Neural crest cell (in vitro differentiated cells): ENCODE measurements at places on chromosomes 7 and 10. TPM values are rescaled to one million over a fixed set of nuclear protein-coding genes. Genes with fewer than 3 reads are reported as not detected.

NOC3L gene
- 24.7 and 25.7 TPM in 2 replicates for total RNA-seq

LIPF gene
- not detected in 2 replicates for total RNA-seq

IFIT1 gene
- total RNA-seq, result 2.2 and 2.4 TPM in 2 replicates

DPYSL4 gene
- 145 and 155 TPM in 2 replicates for total RNA-seq

GPR146 gene
- total RNA-seq, result 0.41 TPM in 1 of 2 replicates, not detected in the other

CPA2 gene
- 0.55 and 1.2 TPM in 2 replicates for total RNA-seq

HABP2 gene
- total RNA-seq, result not detected in 2 replicates

DNA sequence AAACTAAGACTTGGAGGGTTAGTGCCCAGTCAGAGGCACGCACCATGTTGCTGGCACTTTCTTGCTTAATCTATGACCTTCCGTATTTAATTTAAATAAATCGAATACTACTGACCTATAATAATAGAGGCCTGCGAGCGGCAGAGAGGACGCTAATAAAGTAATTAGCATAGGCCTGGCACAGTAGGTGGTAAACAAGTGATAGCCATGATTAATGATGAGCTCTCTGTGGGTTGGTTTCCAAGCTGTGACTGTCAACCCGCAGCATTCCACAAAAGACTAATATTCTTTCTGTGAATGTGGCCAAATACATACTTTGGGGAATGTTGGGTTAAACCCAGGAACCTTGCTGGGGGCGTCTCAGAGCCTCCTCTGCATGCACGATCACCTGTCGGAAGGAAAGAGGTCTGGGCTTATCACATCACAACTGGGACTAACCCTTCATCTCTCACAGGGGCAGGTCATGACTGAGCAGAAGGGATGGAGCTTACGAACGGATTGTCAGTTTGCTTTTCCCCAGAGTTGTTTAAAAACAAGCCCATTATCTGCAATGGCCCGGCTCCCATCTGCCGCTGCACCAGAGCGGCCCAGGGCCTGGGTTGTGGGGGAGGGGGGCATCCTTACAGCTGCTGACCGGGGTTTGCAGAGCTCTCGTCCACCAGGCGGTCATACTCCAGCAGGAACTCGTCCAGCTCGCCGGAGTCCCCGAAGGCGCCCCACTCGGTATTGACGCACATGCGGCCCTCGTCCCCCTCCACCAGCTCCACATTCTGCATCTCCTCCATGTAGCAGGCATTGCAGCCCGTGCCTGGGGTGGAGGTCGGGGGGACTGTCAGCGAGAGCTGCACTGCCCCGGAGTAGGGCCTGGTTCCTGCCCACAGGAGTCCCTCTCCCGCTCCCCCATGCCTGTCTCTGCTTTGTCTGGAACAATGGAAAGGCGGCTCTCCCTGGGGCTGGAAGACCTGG lies 6.2 kb upstream of the MYL7 start:
- H3K27ac ChIP-seq, result no peak overlapping the region
- no peak for DNase-seq
- H3K27me3 ChIP-seq, result peaks cover 34% of the 10 kb centered on the region
- no peaks in the 10 kb centered on the region for H3K36me3 ChIP-seq
- peaks cover 3% of the 10 kb centered on the region for H3K4me1 ChIP-seq

DNA sequence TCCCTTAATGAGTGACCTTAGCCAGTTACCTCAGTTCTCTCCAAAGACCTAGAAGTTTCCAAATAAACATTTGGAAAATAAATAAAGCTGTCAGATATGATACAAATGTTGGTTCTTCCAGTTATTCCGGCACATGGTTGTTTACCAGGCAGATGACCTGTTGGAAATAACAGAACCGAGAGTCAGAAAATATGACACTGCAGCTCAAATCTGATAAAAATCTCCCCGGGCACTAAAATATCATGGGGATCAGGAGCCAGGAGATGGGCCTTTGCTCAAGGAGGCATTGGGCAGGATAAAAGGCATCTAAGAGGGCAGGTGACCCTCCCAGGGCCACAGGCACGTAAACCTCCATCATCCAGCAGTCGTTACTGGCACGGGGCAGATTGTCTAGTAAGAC lies 164.0 kb upstream of the LYZL1 start:
- no peak for DNase-seq
- H3K36me3 ChIP-seq, result no peaks in the 10 kb centered on the region
- no peak overlapping the region for H3K4me3 ChIP-seq
- H3K27me3 ChIP-seq, result no peaks in the 10 kb centered on the region
- no peak overlapping the region for H3K27ac ChIP-seq

GRCh38 chr7:8143151-8143874 lies 118.7 kb downstream of the ICA1 start:
- H3K4me1 ChIP-seq, result peaks cover 18% of the 10 kb centered on the region
- H3K27ac ChIP-seq, result no peak overlapping the region
- DNase-seq, result no peak
- no peaks in the 10 kb centered on the region for H3K36me3 ChIP-seq
- no peaks in the 10 kb centered on the region for H3K27me3 ChIP-seq
- no peak overlapping the region for H3K4me3 ChIP-seq

DNA sequence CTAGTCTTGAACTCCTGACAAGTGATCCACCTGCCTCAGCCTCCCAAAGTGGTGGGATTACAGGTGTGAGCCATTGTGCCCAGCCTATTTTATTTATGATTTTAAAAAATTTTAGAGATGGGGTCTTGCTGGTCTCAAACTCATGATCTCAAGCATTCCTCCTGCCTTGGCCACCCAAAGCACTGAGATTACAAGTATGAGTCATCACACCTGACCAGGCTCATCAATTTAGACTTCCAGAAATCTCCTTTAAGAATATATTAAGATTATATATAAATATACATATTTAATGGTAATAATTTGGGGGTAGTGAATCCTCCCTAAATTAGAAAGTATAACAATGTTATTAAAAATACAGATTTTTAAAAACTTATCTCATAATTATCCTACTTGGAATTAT lies 29.1 kb downstream of the LAMB1 start:
- H3K36me3 ChIP-seq, result peaks cover 26% of the 10 kb centered on the region
- H3K4me1 ChIP-seq, result peaks cover 22% of the 10 kb centered on the region
- no peak overlapping the region for H3K27ac ChIP-seq
- no peak for DNase-seq

DNA sequence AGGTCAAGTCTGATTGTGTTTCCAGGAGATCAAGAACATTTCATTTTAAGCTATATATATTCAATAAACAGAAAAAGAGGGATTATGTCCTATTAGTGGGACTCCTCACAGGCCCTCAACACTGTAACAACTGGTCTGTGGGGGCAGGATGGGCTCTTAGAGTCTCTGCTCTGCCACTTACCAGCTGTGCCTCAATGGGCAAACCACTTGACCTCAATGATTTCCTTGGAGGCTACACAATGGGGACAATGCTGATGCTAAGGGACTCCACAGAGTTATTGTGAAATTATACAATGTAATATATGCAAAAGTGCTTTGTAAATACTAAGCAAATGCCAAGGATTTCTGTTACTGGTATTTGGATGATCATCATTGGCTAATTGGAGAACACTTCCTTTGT lies 33.2 kb upstream of the MXI1 start:
- H3K27me3 ChIP-seq, result peaks cover 45% of the 10 kb centered on the region
- H3K4me1 ChIP-seq, result peaks cover 16% of the 10 kb centered on the region
- no peak overlapping the region for H3K4me3 ChIP-seq
- no peak overlapping the region for H3K27ac ChIP-seq
- DNase-seq, result no peak

DNA sequence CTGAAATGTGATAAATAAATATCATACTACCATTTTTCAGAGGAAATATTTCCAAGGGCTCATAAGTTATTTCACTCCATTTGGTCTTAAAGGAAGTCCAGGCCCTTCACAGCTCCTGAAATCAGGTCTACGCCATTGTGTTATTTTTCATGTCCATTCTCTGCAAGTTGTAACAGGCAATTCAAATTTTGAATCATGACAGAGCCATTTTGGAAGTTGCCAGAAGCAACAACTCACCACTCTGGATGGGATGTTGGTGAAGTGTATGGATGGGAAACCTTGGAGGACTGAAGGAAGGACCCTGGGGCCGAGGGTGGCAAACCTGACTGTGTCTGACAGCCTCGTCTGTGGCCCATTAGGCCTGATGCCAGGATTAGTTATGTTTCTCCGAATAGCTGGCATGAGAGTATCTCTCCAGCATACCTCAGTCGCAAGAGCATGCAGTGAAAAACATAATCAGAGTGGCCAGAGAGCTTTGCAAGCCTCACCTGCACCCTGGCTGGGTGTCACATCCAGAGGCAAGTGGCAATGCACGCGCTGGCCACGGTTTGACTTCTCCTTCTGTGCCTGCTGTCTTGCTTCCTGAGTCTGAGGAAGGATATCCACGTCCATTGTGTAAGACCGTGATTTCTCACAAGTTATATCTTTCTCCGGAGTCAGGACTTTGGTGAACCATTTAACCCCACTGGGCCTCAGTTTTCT lies 87.1 kb downstream of the NRP1 start:
- H3K4me1 ChIP-seq, result peaks cover under 1% of the 10 kb centered on the region
- peaks cover 11% of the 10 kb centered on the region for H3K36me3 ChIP-seq
- no peak overlapping the region for H3K4me3 ChIP-seq
- DNase-seq, result no peak
- H3K27me3 ChIP-seq, result no peaks in the 10 kb centered on the region

DNA sequence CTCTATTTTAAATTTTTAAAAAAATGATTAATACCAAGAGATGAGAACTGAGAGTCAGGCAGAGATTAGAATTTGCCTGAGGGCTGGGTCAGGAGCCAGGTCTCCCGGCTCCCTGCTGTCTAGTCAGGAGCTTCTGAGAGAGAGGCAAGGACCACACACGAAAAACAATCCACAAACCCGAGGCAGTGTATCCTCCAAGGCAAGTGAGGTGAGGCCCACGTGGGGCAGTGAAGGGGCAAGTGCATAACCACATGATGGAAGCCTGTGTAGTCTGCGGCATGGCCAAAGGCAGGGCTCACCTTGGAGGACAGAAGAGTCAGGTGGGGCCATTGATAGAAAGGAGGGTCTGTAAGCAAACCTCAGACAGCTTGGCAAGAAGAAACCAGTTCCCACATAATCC lies 541.2 kb upstream of the FOXK1 start:
- DNase-seq, result no peak
- H3K4me1 ChIP-seq, result peaks cover 55% of the 10 kb centered on the region
- no peak overlapping the region for H3K27ac ChIP-seq
- H3K4me3 ChIP-seq, result no peak overlapping the region
- no peaks in the 10 kb centered on the region for H3K36me3 ChIP-seq
